ENCODE measurements at places on chromosomes 11 and 22.

GRCh38 chr22:49290711-49291110 lies 537.0 kb downstream of the BRD1 start:
- no peak for DNase-seq

GRCh38 chr11:64758330-64759079 lies 1.3 kb downstream of the PYGM start:
- DNase-seq: no peak

DNA sequence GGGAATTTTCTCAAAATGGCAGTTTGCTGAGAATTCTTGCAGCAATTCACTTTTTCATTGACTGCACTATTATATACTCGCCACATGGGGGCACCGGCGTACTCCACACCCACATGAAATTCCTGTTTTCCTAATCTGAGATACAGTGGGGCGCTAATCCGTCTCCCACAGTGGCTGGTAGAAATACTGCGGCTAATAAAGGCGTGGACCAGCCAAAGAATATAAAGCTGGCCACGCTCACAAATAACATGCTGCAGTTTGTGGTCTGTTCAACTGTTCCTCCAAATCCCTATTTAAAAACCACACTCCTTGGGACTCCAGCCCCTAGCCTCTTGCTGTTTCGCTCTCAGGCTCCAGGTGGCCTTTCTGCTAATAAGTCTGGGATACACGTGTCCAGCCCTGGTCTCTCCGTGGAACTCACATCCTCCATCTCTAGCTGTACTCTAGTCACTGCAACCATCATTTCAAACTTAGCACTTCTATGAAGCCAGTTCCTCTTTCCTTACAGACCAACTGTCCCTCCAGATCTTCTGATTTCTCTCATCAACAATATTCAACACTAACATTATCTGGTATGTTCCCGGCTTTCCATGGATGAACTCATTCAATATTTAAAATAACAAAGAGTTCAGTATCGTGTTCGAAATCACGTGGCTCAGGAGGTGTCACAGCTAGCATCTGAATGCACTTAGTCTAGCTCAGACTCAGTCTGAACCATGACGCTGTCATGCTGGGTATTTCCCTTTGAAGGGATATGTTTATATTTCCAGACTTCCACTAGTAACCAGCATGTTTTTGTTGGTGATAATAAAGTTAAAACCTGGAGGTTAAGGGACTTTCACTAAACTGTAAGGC lies 22.0 kb downstream of the TBRG1 start:
- peak; percentile 2 for DNase-seq

- DNase-seq: no peak
These were observed 6.0 kb downstream of the SYN3 start for GRCh38 chr22:33051960-33052839.

All from CD8-positive, alpha-beta memory T cell (primary cell).